Activated CD8-positive, alpha-beta T cell treated with anti-CD3 and anti-CD28 coated beads for 36 hours (primary cell): ENCODE measurements at places on chromosomes 1 and 21. TPM values are rescaled to one million over a fixed set of nuclear protein-coding genes. Genes with fewer than 3 reads are reported as not detected.

DNA sequence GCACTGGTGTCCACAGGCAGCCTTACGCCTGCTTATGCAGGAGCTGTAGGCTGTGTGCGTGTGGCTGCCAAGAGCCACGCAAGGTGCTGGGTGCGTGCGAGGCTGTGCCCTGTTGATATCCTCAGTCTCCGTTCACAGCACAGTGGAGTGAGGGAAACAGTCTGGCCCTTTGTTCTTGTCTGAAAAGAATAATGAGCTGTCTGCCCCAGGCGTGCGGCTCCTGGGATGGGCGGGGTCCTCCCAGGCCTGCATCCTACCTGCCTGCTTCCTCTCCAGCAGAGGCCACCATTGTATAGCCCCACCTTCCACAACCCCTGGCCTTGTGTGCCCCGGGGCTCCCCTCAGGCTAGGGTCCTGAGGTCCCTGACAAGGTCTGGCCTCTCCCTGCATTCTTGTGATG is 47.0 kb upstream of the KDM4A start:
- no peak overlapping the region for H3K27ac ChIP-seq
- DNase-seq, result no peak
- no peaks in the 10 kb centered on the region for H3K27me3 ChIP-seq
- H3K4me1 ChIP-seq, result no peaks in the 10 kb centered on the region

DNA sequence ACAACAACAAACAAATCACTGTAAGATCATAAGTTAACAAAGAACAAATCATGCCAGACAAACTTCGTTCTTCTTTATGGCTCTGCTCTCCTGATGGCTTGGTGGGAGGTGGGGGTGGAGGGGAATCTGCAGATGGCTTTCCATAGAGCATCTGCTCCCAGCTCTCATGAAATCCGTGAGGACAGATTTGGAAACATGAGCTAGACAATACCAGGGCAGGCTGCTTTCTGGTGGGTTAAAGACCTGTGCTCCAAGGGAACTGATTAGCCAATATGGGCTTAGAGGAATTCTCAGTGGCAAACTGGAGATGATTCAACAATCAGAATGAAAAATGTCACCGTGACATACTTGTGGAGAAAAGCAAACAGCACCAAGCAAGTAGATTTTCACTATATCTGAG is 69.4 kb upstream of the TLR5 start:
- no peak overlapping the region for H3K27ac ChIP-seq
- no peaks in the 10 kb centered on the region for H3K36me3 ChIP-seq
- no peak overlapping the region for H3K4me3 ChIP-seq

- H3K36me3 ChIP-seq, result no peaks in the 10 kb centered on the region
- no peaks in the 10 kb centered on the region for H3K27me3 ChIP-seq
- DNase-seq, result no peak
- no peaks in the 10 kb centered on the region for H3K4me1 ChIP-seq
Observed at GRCh38 chr1:64087768-64088167, 115.7 kb upstream of the UBE2U start.

GRCh38 chr21:34198231-34199120 is 125.1 kb downstream of the MRPS6 start:
- peak; percentile 74 for DNase-seq
- H3K4me1 ChIP-seq, result peaks cover 47% of the 10 kb centered on the region
- H3K27ac ChIP-seq, result peak overlapping the region; percentile 83
- H3K36me3 ChIP-seq, result no peaks in the 10 kb centered on the region
- no peaks in the 10 kb centered on the region for H3K27me3 ChIP-seq

DNA sequence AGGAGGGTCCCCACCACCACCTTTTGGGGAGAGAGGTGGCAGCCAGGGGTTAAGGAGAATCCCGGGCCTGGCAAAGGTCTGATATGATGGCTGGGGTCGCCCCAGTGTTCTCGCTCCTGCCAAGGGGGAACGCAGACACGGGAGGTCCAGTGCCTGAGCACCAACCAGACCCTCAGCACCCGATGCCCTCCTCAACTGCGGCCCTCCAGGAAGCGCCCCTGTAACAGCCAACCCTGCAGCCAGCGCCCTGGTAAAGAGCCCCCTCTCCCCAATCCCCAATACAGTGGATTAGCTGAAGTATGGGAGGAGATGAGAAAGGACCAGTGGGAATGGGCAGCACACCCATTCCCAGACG is 10.4 kb downstream of the ADAMTSL4 start:
- no peaks in the 10 kb centered on the region for H3K27me3 ChIP-seq
- H3K4me3 ChIP-seq, result no peak overlapping the region
- no peak overlapping the region for H3K27ac ChIP-seq
- peaks cover 32% of the 10 kb centered on the region for H3K4me1 ChIP-seq

- DNase-seq, result no peak
- H3K4me1 ChIP-seq, result peaks cover 2% of the 10 kb centered on the region
Observed at GRCh38 chr1:248622570-248623001, 12.3 kb downstream of the OR2T11 start.

GRCh38 chr21:42401154-42401553 is 2.5 kb upstream of the UBASH3A start:
- peaks cover 51% of the 10 kb centered on the region for H3K4me1 ChIP-seq
- no peaks in the 10 kb centered on the region for H3K27me3 ChIP-seq
- DNase-seq, result no peak
- peak overlapping the region; percentile 96 for H3K4me3 ChIP-seq

DNA sequence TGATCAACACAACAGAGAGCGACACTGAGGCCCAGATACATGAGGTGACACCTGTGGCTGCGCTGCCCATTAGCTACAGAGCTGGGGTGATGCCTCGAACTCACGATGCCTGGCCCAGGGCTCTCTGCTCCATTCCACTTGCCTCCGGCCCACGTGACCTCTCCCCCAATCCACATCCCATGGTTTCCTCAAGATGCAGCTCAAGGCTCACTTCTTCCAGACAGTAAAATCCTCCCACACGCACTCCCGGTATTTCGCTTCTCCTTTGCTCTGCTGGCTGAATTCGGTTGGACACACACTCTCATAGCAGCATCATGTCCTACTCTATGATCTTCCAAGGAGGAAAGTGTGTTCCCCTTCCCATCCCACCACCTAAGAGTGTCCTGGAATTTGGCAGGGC is 672.5 kb downstream of the KIF26B start:
- peaks cover 25% of the 10 kb centered on the region for H3K36me3 ChIP-seq
- H3K4me1 ChIP-seq, result no peaks in the 10 kb centered on the region
- no peaks in the 10 kb centered on the region for H3K27me3 ChIP-seq

DNA sequence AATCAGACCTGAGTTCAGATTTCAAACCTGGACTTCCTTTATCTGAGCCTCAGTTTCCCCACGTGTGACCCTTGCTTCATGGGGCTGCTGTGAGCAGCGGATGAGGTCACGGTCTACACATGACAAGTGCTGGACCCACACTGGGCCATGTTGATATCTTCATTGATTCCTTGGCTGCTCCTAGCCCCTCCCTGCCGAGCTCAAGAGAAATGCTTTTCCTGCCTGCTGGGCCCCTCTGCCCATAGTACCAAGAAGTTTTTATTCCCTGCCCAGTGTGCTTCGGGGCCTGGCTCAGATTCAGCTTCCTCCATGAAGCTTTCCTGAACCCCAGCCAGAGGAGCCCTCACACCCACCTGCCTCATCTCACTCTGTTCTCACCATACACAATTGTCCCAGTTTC is 181.6 kb downstream of the PTPRU start:
- H3K4me3 ChIP-seq, result no peak overlapping the region
- H3K4me1 ChIP-seq, result no peaks in the 10 kb centered on the region

DNA sequence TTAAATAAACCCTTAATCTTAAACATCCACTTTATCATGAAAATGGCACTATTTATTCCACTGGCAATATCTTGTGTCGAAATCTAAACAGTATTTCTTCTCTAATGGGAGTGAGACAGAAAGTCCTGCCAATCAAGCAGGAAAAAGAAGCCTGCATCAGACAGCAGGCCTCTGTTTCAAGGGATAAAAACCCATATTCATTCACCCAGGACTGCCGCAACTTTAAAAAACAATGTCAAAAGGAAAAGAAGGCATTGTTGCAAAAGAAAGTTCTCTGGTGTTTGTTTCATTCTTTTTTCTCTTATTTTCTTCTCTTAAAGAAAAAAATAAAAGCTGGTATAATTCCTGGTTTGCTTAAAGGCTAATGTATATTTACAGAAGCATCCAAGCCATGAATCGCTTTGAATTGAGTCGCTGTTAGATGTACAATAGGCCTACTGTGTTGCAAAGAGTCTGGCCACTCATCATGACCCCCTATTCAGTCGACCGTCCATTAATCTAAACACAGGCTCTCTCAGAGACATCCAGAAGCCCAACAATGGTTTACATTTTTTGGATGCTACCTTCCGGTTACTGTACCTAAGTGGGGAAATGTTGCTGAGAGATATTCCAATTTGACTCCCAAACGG is 48.7 kb upstream of the ZC3H11B start:
- no peaks in the 10 kb centered on the region for H3K4me1 ChIP-seq
- no peak overlapping the region for H3K27ac ChIP-seq
- H3K27me3 ChIP-seq, result peaks cover 20% of the 10 kb centered on the region
- no peak overlapping the region for H3K4me3 ChIP-seq
- no peak for DNase-seq

- H3K4me1 ChIP-seq, result peaks cover 5% of the 10 kb centered on the region
- H3K4me3 ChIP-seq, result no peak overlapping the region
- no peak overlapping the region for H3K27ac ChIP-seq
Observed at GRCh38 chr1:59561796-59562195, 253.0 kb upstream of the HOOK1 start.

MIXL1 gene
- not detected for total RNA-seq

MYBPH gene
- total RNA-seq, result not detected

OR2M4 gene
- not detected for total RNA-seq

SYNC gene
- not detected for total RNA-seq

ACTL8 gene
- total RNA-seq, result not detected
